ENCODE measurements at places on chromosomes 16 and 17. TPM values are rescaled to one million over a fixed set of nuclear protein-coding genes. Genes with fewer than 3 reads are reported as not detected.
A peak's percentile ranks its signal among the peaks of the same experiment; 100 is the strongest.

Gene PRRT2
- 3.3 TPM for total RNA-seq

DNA sequence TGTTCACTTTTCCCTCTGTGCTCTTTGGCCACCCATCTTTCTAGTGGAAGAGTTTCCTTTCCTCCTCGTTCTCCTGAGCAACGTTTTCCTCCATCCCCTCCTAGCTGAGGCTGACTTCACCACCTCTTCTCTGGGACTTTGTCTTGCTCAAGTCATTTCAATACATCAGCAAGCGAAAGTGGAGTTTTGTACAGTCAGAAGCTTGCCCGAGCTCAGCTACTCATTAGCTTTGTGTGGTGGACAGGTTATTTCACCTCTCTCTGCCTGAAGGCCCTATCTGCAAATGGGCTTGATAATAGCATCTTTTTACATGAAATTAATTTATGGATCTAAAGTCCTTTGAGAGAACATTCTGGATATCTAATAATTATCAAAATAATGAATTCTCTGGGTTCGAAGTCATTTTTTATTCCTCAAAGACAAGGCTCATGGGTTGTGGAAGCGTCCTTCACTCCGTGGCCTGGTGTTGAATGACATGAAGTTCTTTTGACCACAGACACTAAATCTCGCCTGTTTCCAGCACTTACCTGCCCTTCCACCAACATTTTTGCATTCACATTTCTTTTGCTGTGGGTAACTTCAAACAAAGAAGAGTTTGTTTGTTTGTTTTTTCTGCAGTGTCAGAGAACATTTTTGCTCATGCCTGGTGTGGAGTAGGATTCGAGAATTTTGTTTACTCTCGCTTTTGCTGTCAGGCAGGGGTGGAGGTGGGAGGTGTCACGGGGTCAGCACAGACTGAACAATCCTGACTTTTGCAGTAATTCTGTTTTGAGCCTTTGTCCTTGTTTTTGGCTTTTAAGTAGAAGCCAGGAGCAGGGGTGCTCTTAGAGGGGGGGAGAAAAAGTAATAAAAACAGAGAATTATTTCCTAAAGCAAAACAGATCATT, 155.0 kb upstream of the CACNG5 start:
- H3K4me1 ChIP-seq, result no peaks in the 10 kb centered on the region
- no peaks in the 10 kb centered on the region for H3K27me3 ChIP-seq
- DNase-seq, result no peak
- no peaks in the 10 kb centered on the region for H3K36me3 ChIP-seq
- no peak overlapping the region for H3K4me3 ChIP-seq
- H3K27ac ChIP-seq, result no peak overlapping the region

Gene NHLRC4
- 0.30 TPM for total RNA-seq

GRCh38 chr16:55530316-55530856, 21.5 kb downstream of the LPCAT2 start:
- H3K27ac ChIP-seq, result no peak overlapping the region
- H3K4me3 ChIP-seq, result no peak overlapping the region
- H3K27me3 ChIP-seq, result no peaks in the 10 kb centered on the region
- peaks cover 27% of the 10 kb centered on the region for H3K4me1 ChIP-seq

Gene CASKIN2
- 34.6 TPM for total RNA-seq

Gene USH1G
- not detected for total RNA-seq

DNA sequence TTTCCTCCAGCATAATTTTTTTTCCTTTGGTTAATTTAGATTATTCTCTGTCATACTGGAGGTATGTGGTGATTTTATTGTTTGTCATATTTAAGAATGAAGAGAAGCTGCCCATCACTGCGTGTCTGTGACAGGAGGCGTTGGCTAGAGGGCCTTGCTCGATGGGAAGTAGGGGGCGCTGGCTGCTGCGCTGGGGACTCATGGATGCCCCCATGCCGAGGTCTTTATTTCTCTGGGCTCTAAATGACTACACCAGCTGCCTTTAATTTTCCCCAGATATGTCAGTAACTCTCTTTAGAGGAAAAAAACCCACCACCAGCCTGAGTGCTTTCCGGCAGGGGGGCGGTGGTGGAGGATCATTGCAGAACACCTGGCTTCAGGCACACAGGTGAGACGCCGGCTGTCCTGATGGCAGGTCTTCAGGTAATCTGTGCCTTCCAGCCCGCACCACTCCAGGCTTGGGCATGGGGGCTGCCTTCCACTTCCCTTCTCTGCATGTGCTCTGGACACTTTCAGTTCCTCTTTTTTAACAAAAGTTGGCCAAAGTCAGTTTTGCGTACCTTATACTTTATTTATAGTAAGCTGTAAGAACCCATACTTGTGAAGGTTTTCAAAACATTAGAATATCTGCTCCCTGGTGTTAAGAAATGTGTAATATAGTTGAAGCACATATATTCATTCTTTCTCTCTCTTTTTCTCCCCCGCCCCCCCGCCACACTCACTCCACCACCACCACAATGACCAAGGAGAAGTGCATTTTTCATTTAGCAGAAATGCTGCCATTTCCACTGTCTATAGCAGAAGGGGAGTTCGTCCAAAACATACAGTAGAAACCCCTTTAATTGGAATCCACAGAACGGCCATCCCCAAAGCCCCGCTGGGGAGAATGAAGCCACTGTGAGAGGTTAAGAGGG, 192.7 kb downstream of the RPTOR start:
- no peak for DNase-seq
- no peaks in the 10 kb centered on the region for H3K4me1 ChIP-seq
- peaks cover 3% of the 10 kb centered on the region for H3K36me3 ChIP-seq
- H3K27ac ChIP-seq, result no peak overlapping the region
- no peaks in the 10 kb centered on the region for H3K27me3 ChIP-seq

GRCh38 chr16:83901101-83901500, 2.2 kb downstream of the MLYCD start:
- DNase-seq, result no peak
- H3K27me3 ChIP-seq, result no peaks in the 10 kb centered on the region
- no peak overlapping the region for H3K27ac ChIP-seq

DNA sequence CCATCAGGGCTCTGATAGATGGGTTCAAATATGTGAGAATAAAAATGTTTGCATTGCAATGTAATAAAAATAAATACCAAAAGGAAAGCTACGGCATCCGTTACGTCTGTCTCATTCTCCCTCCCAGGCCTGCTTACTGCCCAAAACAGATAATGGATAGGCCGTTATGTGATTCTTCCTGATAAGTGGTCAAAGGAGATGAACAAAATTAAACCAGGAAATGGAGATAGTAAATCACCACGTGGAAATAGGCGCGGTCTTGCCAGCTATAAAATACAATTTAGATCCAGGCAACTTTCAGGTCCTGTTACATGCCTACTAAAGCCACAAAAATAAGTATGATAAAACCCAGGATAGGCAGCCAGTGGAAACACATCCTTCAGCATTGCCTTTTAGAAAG, 49.5 kb upstream of the CCL1 start:
- peaks cover 14% of the 10 kb centered on the region for H3K4me1 ChIP-seq
- peaks cover 9% of the 10 kb centered on the region for H3K27me3 ChIP-seq
- peak overlapping the region; percentile 73 for H3K27ac ChIP-seq
- no peaks in the 10 kb centered on the region for H3K36me3 ChIP-seq
- DNase-seq, result no peak

DNA sequence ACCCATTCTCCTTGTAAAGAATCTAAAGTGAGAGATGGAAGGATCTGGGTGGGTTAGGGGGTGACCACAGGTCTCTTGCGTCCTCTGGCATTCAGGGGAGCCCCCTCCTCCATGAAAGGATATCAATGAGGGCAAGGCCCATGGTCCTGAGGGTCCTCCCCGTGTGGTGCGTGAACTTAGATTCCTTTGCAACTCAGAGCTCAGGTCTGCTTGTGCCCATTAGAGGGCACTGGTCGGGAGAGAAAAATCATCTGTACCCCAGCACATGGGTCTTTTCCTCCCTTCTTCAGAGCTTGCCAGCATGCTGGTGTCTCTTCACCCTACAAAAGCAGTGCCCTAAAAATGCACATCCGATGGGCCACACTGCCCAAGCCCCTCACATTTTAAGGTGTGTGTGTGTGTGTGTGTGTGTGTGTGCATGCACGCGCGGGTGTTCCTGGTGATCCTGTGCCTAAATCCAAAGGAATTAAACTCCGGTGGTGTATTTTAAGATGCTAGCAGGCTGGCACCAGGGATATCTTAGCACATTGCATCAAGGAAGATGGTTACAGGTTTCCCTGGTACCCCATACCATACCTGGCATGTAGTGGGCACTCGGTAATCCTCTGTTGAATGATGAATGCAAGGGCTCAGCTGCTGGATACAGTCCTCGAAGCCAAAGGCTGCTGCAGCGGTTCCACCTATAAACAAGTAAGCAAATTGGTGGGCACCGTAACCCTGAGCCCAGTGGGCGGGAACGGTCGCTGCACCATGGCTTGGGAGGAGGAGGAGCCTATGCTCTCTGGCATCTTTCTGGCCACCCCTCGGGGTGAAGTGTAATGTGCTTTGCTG, 4.7 kb downstream of the C1QTNF1 start:
- H3K4me1 ChIP-seq, result peaks cover 28% of the 10 kb centered on the region
- H3K27me3 ChIP-seq, result peaks cover 20% of the 10 kb centered on the region
- H3K4me3 ChIP-seq, result no peak overlapping the region
- H3K27ac ChIP-seq, result no peak overlapping the region
- no peak for DNase-seq
- no peaks in the 10 kb centered on the region for H3K36me3 ChIP-seq

Gene UQCRC2
- 189 TPM for total RNA-seq

DNA sequence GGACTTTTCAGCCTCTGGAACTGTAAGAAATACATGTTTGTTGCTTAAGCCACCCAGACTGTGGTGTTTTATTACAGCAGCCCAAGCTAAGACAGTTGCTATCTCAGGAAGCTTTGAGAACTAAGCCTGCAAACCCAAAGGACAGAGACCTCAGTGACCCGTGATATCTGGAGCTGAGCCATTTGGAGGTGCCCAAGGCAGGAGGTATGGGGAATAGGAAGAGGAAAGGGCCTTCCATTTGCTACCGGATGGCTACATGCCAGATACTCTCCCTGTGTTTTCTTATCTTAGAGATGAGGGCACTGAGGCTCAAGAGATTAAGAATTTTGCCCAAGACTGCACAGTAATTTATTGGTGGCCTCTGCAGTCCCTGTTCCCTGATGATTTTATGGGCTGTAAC, 622.1 kb upstream of the CDH5 start:
- H3K4me3 ChIP-seq, result no peak overlapping the region
- H3K4me1 ChIP-seq, result no peaks in the 10 kb centered on the region
- no peaks in the 10 kb centered on the region for H3K36me3 ChIP-seq
- DNase-seq, result no peak
- no peak overlapping the region for H3K27ac ChIP-seq

GRCh38 chr16:83953796-83954576, 946 bp downstream of the OSGIN1 start:
- H3K27me3 ChIP-seq, result no peaks in the 10 kb centered on the region
- H3K4me3 ChIP-seq, result peak overlapping the region; percentile 78
- peak; percentile 46 for DNase-seq
- H3K4me1 ChIP-seq, result peaks cover 22% of the 10 kb centered on the region
- H3K36me3 ChIP-seq, result no peaks in the 10 kb centered on the region

Gene CEP295NL
- 3.6 TPM for total RNA-seq

GRCh38 chr17:64278614-64279013, 15.6 kb upstream of the TEX2 start:
- no peak overlapping the region for H3K4me3 ChIP-seq
- H3K36me3 ChIP-seq, result no peaks in the 10 kb centered on the region

DNA sequence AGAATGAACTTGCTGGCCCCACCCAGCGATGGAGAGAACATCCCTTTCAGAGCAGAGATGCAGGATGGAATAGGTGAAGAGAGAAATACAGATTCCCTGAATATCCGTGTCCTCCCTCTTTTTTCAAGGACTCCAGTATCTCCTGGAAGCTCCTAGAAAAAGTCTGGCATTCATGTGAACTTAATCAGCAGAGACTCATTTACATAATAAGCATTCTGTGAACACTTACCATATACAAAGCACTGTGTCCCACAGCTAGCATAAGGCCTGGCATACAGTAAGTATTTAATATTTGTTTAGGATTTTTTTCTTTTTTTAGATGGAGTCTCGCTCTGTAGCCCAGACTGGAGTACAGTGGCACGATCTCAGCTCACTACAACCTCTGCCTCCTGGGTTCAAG, 208.5 kb upstream of the RPL38 start:
- H3K27ac ChIP-seq, result no peak overlapping the region
- H3K36me3 ChIP-seq, result no peaks in the 10 kb centered on the region
- DNase-seq, result no peak
- H3K27me3 ChIP-seq, result no peaks in the 10 kb centered on the region
- no peak overlapping the region for H3K4me3 ChIP-seq
- no peaks in the 10 kb centered on the region for H3K4me1 ChIP-seq

Gene KRT12
- total RNA-seq, result not detected

GRCh38 chr16:17723531-17724134, 252.9 kb upstream of the XYLT1 start:
- no peaks in the 10 kb centered on the region for H3K4me1 ChIP-seq
- no peaks in the 10 kb centered on the region for H3K36me3 ChIP-seq
- no peaks in the 10 kb centered on the region for H3K27me3 ChIP-seq

DNA sequence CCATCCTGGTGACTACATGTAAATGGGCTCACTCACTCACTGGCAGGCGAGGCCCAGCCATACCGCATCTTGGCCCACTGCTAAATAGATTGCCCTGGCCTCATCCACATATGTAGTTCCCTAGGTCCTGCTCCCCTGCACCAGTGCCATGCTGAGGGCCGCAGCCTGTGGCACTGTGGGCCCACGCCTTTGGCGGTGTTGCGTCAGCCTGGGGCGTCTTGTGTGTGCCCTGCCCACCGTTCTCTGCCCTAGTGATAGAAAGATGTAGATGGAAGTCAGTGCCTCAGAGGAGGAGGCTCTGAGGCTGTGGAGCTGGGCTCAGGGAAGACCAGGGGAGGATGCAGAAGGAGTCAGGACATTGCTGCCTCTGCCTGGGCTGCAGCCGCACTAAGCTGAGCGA, 18.9 kb downstream of the C17orf75 start:
- no peaks in the 10 kb centered on the region for H3K4me1 ChIP-seq
- no peak overlapping the region for H3K4me3 ChIP-seq
- DNase-seq, result no peak
- H3K36me3 ChIP-seq, result no peaks in the 10 kb centered on the region
- no peaks in the 10 kb centered on the region for H3K27me3 ChIP-seq
- no peak overlapping the region for H3K27ac ChIP-seq

Gene PIK3R5
- not detected for total RNA-seq

GRCh38 chr17:19024101-19025078, 19.8 kb upstream of the FAM83G start:
- no peaks in the 10 kb centered on the region for H3K27me3 ChIP-seq
- DNase-seq, result no peak
- no peak overlapping the region for H3K4me3 ChIP-seq
- no peaks in the 10 kb centered on the region for H3K4me1 ChIP-seq
- H3K27ac ChIP-seq, result no peak overlapping the region

- no peak overlapping the region for H3K4me3 ChIP-seq
- DNase-seq, result no peak
- no peaks in the 10 kb centered on the region for H3K27me3 ChIP-seq
- H3K4me1 ChIP-seq, result peaks cover 22% of the 10 kb centered on the region
- peaks cover 4% of the 10 kb centered on the region for H3K36me3 ChIP-seq
Observed at GRCh38 chr16:11740567-11740966, 2.1 kb downstream of the TXNDC11 start.

- H3K27me3 ChIP-seq, result peaks cover 17% of the 10 kb centered on the region
- H3K4me3 ChIP-seq, result peak overlapping the region; percentile 30
- peaks cover 9% of the 10 kb centered on the region for H3K4me1 ChIP-seq
- peak; percentile 61 for DNase-seq
Observed at GRCh38 chr17:20010099-20010863, 1.1 kb downstream of the SPECC1 start.

Gene DNAI2
- not detected for total RNA-seq
